IgD-negative memory B cell (primary cell): ENCODE measurements at places on chromosomes 3 and 15. TPM values are rescaled to one million over a fixed set of nuclear protein-coding genes. Genes with fewer than 3 reads are reported as not detected.

The ITIH1 gene
- polyA plus RNA-seq = not detected

The PLCH1 gene
- not detected for polyA plus RNA-seq

The SYNM gene
- polyA plus RNA-seq = not detected

The SLC28A1 gene
- not detected for polyA plus RNA-seq

The CLRN1 gene
- not detected for polyA plus RNA-seq

The USF3 gene
- 7.4 TPM for polyA plus RNA-seq

The BFSP2 gene
- polyA plus RNA-seq = 2.8 TPM

The GPR149 gene
- not detected for polyA plus RNA-seq

The MELTF gene
- not detected for polyA plus RNA-seq

The CHDH gene
- polyA plus RNA-seq = 0.45 TPM

The LMAN1L gene
- polyA plus RNA-seq = not detected

The TMCO5A gene
- not detected for polyA plus RNA-seq

The MCCC1 gene
- 32.4 TPM for polyA plus RNA-seq

The LYZL4 gene
- not detected for polyA plus RNA-seq

The GUCA1C gene
- polyA plus RNA-seq = not detected

The NR1D2 gene
- 27.3 TPM for polyA plus RNA-seq

The PROS1 gene
- 0.26 TPM for polyA plus RNA-seq

The FRG2C gene
- polyA plus RNA-seq = not detected

The CD200R1 gene
- polyA plus RNA-seq = 8.5 TPM

The CADPS gene
- not detected for polyA plus RNA-seq

The MEIS2 gene
- not detected for polyA plus RNA-seq

The ZBED2 gene
- polyA plus RNA-seq = 6.7 TPM

The GOLGA6A gene
- polyA plus RNA-seq = not detected

The FOXB1 gene
- not detected for polyA plus RNA-seq

The MINAR1 gene
- 0.08 TPM for polyA plus RNA-seq

The CISH gene
- 3.1 TPM for polyA plus RNA-seq

The DOCK3 gene
- polyA plus RNA-seq = not detected

The KNG1 gene
- polyA plus RNA-seq = not detected

The RPUSD2 gene
- polyA plus RNA-seq = 19.7 TPM

The DPPA4 gene
- not detected for polyA plus RNA-seq

The RASGRP1 gene
- 32.6 TPM for polyA plus RNA-seq

The PDZRN3 gene
- polyA plus RNA-seq = not detected

The STOML1 gene
- 6.6 TPM for polyA plus RNA-seq

The MESP2 gene
- not detected for polyA plus RNA-seq

The PP2D1 gene
- polyA plus RNA-seq = 0.64 TPM

The GOLGA8S gene
- not detected for polyA plus RNA-seq

The SCG3 gene
- not detected for polyA plus RNA-seq

The TMEM108 gene
- polyA plus RNA-seq = not detected

The PPP1R2 gene
- polyA plus RNA-seq = 159 TPM

The TMEM45A gene
- 0.14 TPM for polyA plus RNA-seq

The SH2D7 gene
- polyA plus RNA-seq = not detected

The CHRNA7 gene
- polyA plus RNA-seq = not detected
